ENCODE measurements at places on chromosomes 11 and 22.

DNA sequence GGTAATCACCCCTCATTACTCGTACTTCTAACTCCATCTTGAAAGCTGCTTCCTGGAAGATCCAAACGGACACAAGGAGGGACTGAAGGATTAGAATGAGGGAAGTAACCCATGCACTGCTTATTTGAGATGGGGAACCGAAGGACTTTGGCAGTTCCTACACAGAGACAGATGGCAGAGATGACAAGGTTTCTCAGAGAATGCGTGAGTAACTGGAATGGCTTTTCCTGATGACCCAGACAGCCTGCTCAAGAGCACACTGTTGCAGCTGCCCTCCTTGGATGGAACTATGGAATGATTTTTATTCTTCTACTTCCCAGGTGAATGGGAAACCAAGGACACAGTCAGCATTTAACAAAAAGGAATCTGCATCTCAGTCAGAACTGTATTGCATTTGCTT is 7.3 kb downstream of the KCNJ11 start:
- no peak for DNase-seq

GRCh38 chr11:114479331-114479730 is 40.1 kb downstream of the REXO2 start:
- DNase-seq, result no peak

- no peak for DNase-seq
Measured at GRCh38 chr22:38549101-38549894, 20.7 kb downstream of the DMC1 start.

DNA sequence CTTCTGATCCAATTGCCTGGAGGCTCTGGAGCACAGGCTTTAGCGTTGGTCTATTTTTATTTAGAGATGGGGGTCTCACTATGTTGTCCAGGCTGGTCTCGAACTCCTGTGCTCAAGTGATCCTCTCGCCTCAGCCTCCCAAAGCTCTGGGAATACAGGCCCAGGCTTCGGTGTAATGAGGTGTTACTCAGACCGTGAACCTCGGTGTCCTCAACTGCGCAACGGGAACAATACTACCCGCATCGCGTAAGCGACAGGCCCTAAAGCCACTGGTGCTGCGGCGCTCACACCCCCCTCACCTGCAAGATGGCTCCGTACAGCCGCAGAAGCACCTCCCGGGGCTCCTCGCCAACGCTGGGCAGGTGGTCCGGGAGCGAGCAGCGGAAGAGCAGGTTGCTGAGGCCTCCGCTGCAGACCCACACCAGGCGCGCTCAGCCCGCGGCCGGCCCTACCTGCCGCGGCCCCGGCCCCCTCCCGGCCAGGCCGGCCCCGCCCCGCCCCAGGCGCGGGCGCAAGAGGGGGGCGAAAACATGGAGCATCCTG is 628 bp downstream of the CHKB start:
- no peak for DNase-seq

DNA sequence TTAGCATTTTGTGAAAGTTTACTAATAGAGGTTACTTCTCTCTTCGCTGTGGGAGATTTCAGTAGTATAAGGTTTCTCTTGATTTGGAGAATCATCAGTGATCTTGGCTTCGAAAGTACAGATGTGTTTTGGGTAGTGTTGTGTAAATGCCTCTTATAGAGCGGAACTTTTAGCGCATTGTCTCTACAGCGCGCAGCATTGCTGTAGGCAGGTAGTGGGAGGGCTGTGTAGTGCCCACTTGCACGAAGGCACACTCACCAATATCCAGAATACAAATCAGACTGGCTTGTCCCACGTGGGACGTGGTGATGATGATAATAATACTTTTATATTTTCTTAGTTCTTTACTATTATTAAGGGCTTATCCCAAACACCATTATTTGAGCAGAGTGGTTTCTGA is 51.4 kb downstream of the FAM83F start:
- DNase-seq, result no peak

- DNase-seq, result no peak
Measured at GRCh38 chr22:40281717-40282116, 64.6 kb upstream of the ADSL start.

GRCh38 chr11:2844996-2845395 is 40.6 kb downstream of the CDKN1C start:
- DNase-seq, result no peak

GRCh38 chr22:20584029-20584871 is 76.8 kb downstream of the MED15 start:
- no peak for DNase-seq

- no peak for DNase-seq
Measured at GRCh38 chr11:93514712-93515111, 28.5 kb downstream of the SMCO4 start.

GRCh38 chr22:49995361-49996118 is 17.0 kb downstream of the IL17REL start:
- DNase-seq, result no peak

DNA sequence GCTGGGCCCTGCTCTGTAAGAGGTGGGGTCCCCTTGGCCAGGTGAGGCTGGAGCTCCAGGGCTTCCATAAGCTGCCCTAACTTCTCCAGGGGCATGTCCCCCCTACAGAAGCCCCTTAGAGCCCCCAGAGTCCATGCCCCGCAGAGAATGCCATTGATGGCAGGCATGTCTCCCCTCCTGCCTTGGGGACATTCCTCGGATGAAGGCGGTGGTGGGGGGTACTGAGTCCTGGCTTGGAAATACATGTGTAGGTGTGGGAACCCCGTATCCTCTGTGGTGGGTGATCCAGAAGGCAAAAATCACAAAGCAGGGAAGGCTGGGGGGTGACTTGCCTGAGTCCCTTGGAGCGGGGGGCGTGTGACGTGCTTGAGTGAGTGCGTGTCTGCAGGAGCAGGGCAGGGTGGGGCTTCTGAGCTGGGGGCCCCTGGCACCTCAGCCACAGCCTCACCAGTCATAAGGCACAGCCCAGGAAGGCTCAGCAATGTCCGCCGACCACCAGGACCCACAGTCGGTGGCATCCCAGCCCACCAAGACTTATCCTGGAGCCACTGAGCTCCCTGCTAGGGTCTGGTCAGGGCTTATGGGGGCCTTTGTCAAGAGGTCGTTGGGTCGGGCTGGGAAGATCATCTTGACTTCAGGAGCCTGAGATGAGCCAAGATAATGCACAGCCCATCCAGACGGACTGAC is 69.8 kb upstream of the KCNQ1OT1 start:
- DNase-seq, result no peak

DNA sequence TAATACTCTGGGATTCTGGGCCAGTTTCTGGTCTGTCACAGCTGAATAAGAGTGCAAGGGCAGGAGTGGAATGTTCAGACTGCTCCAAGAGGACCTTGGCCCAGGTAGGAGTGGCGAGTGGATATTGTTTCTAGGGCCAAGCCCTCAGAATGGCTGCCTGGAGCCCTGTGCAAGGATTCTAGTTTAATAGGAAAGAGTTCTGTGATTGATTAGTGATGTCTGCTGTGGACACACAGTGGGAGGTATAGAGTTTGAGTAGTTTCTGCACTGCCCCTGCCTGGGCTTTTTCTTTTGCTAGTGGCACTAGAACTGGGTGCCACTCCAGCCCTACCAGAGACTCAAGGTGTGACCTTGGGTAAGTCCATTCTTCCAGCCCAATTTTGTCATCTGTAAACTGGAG is 9.7 kb upstream of the MPPED1 start:
- no peak for DNase-seq

GRCh38 chr22:41445129-41446056 is 1.2 kb downstream of the TOB2 start:
- no peak for DNase-seq

GRCh38 chr11:36218283-36218921 is 70.8 kb downstream of the COMMD9 start:
- no peak for DNase-seq

DNA sequence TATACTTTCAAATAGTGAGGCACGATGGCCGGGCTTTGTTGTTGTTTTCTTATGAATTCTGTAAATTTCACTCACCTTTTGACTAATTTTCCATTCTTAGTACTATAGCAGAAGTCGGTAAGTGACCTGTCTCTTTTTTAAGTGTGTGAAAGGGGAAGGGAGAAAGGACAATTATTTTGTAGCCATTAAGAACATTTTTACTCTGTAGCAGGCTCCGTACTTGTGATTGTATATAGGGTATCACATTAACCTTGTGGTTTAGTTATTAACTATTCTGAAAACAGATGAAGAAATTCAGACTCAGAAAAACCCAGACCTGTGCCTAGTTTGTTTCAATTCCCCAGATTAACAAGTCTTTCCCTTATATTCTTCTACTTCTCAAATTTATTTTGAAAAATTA is 78.7 kb downstream of the CASP12 start:
- DNase-seq, result no peak

DNA sequence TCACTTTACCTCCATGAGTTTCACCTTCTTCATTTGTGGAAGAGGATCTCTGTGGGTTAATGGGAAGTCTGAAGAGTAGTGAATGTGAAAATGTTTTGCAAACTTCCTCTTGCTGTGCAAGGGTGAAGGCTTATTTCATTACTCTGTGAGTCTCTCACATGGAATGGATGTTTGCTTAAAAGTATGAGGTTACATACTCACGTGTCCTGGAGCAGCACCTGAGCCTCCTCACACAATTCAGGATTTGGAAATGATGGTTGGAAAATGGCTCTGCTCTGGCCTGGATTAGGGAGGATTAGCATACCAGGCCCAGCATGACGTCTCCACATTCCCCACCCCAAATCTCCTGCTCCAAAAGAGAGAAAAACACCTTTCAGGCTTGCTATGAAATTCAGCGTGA is 4.8 kb downstream of the GRAMD1B start:
- no peak for DNase-seq

DNA sequence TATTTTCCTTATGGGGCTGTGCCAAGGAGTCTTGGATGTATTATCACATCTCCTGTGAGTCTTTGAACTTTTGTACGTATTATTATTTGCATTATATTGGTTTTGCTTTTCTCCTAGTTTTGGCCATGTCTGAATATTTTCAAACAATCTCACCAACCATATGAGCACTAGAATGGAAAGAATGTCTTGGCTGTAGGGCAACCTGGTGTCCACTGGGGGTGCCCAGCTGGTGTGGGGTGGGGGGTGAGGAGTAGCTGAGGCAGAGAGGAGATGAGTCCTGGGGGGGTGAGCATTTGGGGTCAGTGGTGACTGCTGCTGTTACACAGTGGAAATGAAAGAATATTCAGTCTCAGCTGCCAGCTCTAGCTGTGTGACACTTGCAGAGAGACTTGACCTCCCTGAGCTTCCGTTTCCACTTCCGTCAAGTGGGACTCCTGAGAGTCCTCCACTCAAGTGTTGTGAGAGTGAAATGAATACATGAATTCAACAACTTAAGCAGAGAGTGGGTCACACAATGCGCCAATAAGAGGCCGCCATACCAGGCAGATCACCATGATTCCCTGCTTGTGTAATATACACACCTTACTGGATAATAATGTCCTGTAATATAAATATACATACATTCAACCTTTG is 12.7 kb upstream of the PVALB start:
- DNase-seq, result no peak

DNA sequence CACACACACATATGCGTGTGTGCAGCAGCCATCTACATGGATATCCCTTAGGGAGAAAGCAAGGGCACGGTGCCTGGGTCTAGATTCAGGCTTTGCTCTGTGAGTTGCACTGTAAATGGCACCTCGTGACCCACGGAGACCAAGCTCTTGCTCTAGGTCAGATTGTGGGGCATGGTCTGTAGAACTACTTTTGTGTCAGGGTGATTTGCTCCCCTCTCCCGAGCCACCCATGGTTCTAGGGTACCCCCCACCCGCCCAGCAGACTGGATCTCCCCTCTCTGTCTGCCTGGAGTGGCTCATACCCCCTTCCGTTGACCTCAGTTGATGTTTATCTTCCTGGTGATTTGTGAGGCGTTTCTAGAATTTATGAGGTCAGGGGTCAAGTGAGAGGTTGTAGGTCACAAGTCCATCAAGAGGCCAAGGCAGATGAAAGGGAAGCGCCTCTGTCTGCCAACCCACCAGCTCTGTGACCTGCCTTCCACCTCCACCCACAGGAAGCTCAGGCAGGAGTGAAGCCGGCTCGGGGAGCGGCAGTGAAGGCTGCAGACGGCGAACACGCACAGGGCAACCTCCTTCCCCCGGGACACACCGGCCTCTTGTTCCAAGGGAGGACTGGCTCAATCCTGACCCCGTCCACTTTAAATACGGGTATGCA is 76.2 kb upstream of the TTLL12 start:
- no peak for DNase-seq

- DNase-seq, result no peak
Measured at GRCh38 chr11:19968860-19969259, 191.4 kb downstream of the DBX1 start.

DNA sequence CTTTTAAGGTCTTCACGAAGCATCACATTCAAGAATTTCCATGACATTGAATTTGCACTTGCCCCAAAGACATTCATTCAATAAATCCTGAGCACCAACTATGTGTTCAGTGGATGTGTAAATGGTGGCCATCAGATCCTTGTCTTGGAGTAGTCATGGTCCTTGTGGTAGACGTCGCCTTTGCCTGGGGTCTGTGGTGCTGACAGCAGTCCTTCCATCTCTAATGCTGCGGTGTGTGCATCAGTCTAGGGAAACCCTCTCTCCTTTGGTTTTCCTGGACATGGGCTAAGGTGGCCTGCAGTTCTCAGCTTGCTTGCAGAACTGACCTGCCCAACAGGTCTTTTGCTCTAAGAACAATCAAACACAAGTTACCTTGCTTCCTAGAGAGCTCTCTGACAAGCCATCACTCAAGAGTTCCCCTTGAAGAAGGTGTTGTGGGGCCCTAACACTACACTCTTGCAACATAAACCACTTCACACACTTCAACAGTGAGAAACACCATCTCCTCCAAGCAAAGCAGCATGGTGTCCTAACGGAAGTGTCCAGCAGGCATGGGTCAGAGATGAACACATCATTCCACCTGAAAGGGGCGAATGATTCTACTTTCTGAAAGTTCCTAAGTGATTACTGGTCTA is 72.1 kb downstream of the BUD13 start:
- no peak for DNase-seq

Measured in C1 segment of cervical spinal cord (tissue), 14 donors.